ENCODE measurements at places on chromosomes 12 and 14.

DNA sequence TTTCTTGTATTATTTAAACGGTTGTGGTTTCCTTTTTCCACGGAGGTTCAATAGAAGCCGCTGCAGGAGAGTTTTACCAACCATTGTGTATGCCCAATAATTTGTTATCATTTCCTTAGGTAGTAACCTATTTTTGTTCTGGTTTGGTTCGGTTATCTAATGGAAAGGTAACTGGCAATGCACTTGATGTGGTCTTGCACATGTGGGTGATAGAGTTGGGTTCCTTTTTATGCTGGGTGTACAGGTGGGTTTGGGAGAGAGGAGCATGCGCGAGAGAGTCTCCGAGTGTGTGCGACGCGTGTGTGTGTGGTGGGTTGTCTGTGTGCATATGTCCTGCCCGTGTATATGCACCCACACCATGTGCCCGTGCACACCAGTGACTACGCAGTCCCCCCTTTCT lies 102.7 kb upstream of the FKBP4 start:
- no peak for DNase-seq

DNA sequence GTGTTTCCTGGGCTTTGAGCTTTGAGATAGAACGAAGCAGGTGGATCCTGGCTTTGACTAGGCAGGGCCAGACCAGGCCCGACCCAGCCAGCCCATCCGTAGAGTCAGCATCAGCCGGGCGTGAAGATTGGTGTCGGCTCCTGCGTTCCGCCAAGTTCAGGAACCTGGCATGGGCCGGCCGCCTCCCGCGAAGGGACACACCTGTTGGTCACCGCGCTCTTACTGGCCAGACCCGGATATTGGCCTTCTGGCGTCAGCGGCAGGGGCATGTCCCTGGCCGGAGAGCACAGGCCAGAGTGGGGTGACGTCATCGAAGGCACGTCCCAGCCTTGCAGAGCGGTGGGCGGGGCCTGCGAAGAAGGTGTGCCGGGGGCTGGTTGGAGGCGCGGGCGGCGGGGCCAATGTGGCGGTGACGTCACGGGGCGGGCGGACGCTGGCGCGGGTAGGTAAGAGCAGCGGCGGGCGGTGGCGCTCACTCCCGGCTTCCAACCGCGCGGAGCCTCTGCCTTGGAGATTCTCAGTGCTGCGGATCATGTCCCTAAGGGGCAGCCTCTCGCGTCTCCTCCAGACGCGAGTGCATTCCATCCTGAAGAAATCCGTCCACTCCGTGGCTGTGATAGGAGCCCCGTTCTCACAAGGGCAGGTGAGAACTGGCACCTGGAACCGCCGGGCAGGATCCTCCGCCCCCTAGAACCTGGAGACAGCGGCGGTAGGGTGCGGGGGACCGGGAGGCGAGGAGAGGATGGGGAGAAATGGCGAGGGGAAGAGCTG lies at the start of gene ARG2:
TSS of gene ARG2 (plus strand) at position 475 of the 771 bp plus-strand sequence. CDS start at position 533, 58 bp downstream.
- DNase-seq: peak; percentile 95

- DNase-seq: no peak
Observed at GRCh38 chr14:82661258-82661657, 1127.6 kb upstream of the SEL1L start.

DNA sequence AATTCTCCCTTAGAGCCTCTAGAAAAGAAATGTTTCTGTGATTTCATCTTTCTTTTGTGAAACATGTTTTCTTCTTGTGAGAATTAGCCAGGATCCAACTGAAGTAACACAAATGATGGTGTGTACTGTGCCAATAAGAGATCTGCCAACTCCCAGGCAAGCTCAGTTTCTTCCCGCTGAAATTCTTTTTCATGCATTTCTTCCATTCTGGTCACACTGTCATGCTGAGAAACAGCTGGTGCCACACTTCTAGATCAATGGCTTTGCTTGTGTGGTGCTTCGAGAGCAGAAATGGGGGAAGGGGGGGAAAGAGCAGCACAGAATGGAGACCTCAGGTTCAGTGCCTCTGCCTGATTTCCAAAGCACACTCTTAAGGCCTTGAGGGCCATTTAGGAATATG lies 41.4 kb upstream of the FGF6 start:
- DNase-seq: no peak

GRCh38 chr12:120536064-120536791 lies 2.1 kb downstream of the RNF10 start:
- DNase-seq: no peak

- DNase-seq: no peak
Observed at GRCh38 chr12:57154076-57154475, 6.7 kb upstream of the LRP1-AS start.

- DNase-seq: no peak
Observed at GRCh38 chr12:46354802-46355199, 17.8 kb downstream of the SLC38A2 start.

GRCh38 chr12:113880988-113881962 lies 84.8 kb downstream of the RBM19 start:
- DNase-seq: no peak

DNA sequence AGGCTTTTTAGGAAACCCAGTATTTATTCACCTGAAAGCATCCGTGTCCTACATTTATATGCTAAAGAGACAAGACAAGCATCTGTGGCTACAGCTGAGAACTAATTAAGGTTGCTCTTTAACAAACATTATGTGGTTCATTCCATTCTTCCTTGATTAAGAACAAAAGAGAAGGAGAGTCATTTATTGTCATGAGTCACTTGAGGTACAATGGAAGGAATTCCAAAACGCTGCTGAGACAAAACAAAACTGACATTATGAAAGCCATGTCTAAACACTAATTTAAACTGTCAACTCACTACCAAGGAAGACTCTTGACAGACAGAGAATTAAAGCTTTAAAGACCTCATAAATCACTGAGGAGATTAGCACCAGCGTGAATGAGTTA lies 214.4 kb downstream of the BMP4 start:
- no peak for DNase-seq

DNA sequence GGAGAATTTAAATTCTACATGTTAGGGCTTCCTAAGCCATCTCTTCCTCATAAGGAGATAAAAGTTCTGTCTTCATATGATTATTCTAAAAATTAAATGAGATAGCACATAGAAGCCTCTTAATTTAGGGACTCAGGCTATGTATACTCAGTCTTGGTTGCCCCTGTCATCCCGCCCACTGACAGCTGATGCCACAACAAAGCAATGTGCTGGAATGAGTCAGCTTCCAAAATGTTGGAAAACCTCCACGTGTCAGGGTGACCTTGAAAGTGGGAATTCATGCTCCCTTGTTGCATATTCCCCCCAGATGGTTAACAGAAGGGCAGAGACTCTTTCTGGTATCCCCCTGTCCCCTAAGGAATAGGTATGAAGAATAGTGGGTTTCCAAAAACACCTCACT lies 238.0 kb upstream of the DDHD1 start:
- DNase-seq: no peak

- no peak for DNase-seq
Observed at GRCh38 chr12:71780237-71780822, 25.7 kb downstream of the RAB21 start.

- no peak for DNase-seq
Observed at GRCh38 chr14:79584679-79585078, 626.6 kb downstream of the DIO2 start.

- no peak for DNase-seq
Observed at GRCh38 chr14:68786491-68787091, 6.3 kb downstream of the ZFP36L1 start.

GRCh38 chr14:32601069-32601468 lies 272.0 kb downstream of the AKAP6 start:
- DNase-seq: no peak

DNA sequence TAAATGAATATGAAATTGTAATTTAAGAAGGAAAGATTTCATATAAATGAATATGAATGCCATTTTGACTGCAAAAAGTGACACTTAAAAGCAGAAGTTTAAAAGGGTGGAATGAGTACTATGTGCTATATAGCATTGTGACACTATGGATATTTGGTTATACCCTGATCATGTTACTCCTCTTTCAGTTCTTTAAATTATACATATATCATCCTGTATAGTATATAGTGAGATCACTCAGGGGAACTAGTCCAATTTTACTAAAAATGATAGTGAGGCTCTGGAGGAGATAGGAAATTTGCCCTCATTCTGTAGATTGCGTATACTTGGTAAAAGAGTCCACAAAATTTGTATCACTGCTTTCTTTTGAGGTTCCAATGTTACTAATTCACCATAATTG lies 155.7 kb upstream of the BTG1 start:
- DNase-seq: no peak

GRCh38 chr12:124727264-124727800 lies 136.3 kb downstream of the SCARB1 start:
- no peak for DNase-seq

DNA sequence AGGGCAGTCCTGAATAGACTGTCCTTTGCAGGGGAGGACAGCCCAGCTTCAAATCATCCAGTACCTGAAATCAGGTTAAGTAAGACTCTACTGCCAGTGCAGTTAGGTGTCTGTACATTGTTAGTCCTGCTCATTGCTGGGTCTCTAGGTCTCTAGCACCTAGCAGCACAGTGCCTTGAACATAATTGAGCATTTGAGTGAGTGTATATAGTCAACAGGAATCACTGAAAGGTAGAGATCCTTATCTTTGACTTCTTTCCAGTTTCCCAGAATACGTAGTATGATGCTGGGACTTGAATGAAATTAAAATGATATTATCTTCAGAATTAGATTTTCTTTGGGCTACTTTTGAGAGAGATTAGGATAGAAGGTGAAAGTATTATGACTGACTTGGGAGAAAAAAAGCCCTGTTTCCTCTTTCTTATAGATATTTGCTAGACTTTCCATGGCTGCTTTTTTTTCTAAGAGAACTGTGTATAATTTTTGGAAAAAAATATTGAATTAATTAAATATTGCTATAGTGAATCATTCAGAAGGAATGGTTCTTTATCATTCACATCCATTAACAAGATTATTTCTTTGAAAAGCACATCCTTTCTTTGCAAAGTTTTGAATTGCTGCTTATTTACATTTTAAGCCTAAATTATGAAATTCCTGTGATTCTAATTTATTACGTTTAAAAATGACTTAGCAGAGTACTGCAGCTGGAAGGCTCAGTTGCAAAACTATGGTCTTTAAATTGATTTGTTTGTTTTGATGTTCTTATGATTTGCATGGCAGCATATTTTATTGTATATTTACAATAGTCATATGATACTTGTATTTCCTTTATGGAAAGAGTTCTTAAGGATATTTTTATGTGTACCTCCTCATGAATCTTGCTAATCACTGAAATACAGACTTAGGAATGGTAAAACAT lies 51.6 kb downstream of the PPP4R4 start:
- DNase-seq: no peak

GRCh38 chr12:68455691-68456345 lies 123.7 kb upstream of the MDM1 start:
- DNase-seq: no peak

- DNase-seq: no peak
Observed at GRCh38 chr12:90871726-90872096, 83.3 kb downstream of the CCER1 start.

- DNase-seq: no peak
Observed at GRCh38 chr12:90593596-90594295, 361.2 kb downstream of the CCER1 start.

- DNase-seq: no peak
Observed at GRCh38 chr14:102344485-102344884, 18.2 kb downstream of the CINP start.

Measured in T-helper 17 cell (primary cell).